HEK293T (cell line): ENCODE measurements at places on chromosomes 5 and 9.

DNA sequence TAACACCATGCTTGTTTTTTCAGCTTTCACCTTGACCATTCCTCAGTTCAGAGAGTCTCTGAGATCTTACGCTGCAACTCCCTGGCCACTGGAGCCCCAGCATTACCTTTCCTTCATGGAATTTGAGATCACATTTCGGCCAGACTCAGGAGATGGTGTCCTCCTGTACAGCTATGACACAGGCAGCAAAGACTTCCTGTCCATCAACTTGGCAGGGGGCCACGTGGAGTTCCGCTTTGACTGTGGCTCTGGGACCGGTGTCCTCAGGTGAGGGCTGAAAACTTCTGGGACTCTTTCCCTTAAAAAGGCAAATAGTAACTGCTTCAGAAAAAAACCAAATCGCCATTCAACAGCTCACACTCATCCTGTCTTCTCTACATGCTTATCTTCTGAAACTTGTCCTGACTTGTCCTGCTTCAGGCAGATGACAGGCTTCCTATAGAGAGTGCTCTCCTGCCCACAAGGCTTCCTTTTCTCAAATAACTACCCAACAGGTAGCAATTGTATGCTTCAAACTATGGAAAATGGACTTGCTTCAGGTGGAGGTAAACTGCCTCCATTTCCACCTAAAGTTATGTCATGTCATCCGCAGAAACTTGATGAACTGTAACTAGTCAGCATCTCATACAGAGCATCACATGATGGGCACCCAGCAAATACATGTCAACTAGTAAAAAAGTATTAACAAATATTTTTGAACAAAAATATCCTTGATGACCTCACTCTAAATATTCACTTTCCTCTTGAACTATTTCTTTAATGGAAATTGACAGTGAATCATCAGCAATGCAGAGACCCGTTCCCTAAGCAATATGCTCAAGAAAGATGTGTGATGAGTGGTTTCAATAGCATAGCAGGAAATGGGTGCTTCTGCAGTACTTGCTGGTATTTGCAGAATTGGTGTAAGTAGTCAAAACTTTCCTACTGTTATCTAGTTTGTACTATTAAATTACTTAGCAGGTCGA lies 129.2 kb downstream of the LIFR start:
- no peak for DNase-seq

GRCh38 chr5:94403483-94403882 lies 214.9 kb downstream of the KIAA0825 start:
- DNase-seq = no peak

GRCh38 chr5:74798977-74799911 lies 32.2 kb downstream of the NSA2 start:
- DNase-seq = no peak

- DNase-seq = no peak
These were observed 201.2 kb upstream of the CDKN2B start for GRCh38 chr9:22210262-22210661.

DNA sequence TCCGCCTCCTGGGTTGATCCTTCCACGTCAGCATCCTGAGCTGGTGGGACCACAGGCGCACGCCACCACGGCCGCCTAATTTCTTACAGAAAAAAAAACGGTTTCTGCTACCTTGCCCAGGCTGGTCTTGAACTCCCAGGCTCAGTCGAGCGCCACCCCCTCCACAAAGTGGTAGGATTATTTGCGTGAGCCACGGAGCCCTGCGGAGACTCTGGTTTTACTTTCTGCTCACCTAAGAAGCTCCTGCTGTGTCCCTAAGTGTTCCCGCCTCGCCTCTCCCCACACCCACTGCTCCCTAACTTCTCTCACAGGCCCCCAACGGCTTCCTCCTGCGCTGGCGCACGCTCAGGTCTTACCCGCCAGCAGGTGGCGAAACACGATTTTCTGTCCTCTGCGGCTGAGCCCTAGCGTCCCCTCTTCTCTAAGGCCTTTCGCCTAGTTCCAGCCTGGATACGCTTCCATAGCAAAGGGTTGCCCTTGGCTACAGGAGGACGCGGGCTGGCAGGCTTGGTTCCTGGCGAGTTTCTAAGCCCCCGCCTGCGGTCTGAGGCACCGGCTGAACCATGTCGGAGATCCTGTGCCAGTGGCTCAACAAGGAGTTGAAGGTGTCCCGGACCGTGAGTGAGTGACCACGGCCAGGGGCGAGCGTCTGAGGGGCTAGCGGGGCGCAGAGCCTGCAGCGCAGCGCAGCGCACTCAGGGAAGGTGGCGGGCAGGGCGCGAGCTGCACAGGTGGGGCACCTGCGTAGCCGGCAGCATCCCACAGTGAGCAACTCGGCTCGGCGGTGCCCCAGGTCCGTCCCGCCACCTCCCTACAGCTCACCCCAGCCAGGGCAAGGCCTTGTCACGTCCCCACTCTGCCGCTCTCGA lies at the start of gene SPEF2:
SPEF2 (plus strand) TSS at position 429 of the 869 bp plus-strand sequence; CDS start at position 564, 135 bp downstream.
- DNase-seq = peak; percentile 83
